ENCODE measurements at places on chromosomes 7 and 10.
A peak's percentile ranks its signal among the peaks of the same experiment; 100 is the strongest.

DNA sequence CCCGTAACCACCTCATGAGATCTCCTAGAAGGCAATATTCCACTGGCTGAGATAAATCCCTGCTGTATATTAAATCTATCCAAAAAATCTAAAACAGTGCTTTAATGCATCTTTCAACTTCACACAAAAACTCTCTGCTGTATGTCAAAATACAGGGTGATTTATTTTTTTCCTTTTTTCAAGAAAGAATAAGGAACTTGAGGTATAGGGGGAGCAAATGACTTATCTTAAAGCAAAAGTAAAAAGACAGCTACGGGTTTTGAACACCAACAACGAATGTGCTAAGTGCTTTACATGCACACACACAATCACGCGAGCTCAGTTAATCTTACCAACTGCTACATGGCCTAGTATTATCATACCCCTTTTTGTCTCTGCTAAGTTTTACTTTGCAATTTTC lies 168.9 kb upstream of the PHF14 start:
- DNase-seq, result no peak

GRCh38 chr7:98341106-98341505 lies 59.6 kb downstream of the BRI3 start:
- DNase-seq, result no peak

- no peak for DNase-seq
These were observed at the start of gene MEST for GRCh38 chr7:130491841-130492522. TSS of gene MEST (plus strand) at chr7:130492085. CDS start at chr7:130492314, 229 bp downstream.

GRCh38 chr7:101933028-101933427 lies 115.6 kb downstream of the CUX1 start:
- no peak for DNase-seq

DNA sequence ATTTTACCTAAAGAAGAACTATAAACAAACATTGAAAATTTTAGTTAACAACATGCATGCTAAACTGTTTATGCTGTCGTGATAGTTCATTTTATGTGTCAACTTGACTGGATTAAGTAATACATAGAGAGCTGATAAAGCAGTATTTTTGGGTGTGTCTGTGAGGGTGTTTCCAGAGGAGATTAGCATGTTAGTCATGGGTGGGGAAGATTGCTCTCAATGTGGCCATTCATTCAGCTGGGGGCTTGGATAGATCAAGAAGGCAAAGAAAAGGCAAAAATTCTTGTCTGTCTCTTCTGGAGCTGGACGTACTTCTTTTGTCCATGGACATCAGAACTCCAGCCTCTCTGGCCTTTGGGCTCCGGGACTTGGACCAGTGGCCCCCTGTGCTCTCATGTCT lies 172.9 kb upstream of the SEMA3E start:
- DNase-seq, result no peak

GRCh38 chr10:59825932-59826331 lies 72.7 kb upstream of the MRLN start:
- DNase-seq, result no peak

GRCh38 chr10:70672165-70673042 lies at the start of gene ADAMTS14:
TSS of gene ADAMTS14 (plus strand) at chr10:70672506. CDS start at chr10:70672803, 297 bp downstream.
- peak; percentile 15 for DNase-seq

GRCh38 chr7:148266795-148267194 lies 323.8 kb upstream of the C7orf33 start:
- DNase-seq, result no peak

GRCh38 chr10:116704926-116705325 lies 37.4 kb downstream of the HSPA12A start:
- no peak for DNase-seq

DNA sequence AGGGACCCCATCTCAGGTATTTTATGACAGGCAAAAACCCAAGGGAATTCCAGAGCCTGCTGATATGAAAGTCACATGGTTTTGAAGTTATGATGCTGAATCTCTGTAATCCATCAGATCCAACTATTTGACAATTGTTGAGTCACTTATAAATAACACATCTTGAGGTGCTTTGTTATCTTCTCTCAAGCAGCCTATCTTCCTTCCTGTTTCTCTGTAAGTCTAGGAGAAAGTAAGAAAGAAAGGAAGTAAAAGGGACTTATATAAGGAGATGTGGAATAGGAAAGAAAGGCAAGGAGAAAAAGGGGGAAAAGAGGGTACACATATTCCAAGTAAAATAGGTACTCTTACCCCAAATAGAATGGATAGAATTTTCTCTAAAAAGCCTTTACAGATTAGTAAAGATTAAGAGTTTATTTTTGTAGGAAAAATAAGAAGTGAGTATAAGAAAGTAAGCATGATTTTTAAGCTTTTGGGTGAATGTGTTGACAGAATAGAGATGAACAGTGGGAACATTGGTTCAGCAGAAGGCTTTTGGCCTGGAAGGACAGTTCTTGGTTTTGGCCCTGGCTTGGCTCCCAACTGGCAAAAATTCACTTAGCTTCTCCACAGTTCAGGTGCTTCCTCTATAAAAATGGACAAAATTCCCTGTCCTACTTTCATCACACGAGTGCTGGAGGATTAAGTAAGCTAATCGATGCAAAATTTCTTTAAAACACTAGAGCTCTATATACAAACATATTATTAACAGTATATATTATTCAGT lies 39.6 kb upstream of the ANK3 start:
- DNase-seq, result no peak

DNA sequence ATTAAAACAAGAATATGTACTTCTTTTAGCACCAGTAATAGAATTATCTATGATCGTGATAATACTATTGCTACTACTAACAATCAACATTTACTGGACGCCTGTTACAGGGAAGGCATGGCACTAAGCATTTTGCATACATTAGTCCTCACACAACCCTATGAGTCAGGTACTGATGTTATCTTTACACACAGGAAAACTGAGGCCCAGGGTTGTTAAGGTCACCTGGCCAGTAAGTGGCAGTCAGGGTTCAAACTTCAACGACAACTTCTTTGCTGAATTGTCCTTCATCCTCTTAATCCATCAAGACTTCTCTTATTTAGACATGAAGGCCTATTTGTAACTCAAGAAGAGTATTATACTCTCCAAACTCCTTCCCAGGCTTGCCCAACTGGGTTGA lies 41.9 kb upstream of the ACSL5 start:
- no peak for DNase-seq

DNA sequence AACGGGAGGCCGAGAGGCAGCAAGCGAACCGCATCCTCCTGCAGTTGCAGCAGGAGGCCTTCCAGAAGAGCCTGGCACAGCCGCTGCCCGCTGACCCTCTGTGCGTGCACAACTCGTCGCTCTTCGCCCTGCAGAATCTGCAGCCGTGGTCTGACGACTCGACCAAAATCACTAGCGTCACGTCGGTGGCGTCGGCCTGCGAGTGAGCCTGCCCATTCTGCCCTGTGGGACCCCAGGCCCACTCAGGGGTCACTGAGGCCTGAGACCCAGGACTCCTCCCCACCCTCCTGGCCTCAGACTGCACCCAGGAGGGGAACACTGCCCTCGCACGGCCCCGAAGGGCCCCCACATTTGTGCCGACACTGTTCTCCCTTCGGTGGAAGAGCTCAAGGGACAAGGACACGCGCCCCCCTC lies 5.6 kb downstream of the TLX1 start:
- no peak for DNase-seq

DNA sequence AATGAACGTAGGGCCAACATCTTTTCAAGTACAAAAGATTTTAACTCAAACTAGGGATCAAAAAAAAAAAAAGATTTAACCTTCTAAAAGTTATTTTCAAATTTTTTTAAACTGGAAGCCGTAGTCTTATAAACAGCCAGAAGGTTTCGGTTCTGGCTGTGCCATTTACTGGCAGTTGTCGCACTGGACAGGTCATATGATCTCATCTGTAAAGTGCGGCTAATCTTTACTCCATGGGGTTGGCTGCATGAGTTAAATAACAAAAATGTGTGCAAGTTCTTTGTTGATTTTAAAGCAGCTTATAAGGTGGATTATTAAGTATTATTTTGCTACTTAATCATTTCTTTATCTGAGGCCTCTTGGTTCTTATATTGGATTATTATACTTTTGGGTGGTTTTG lies 36.6 kb downstream of the TRUB1 start:
- no peak for DNase-seq

- DNase-seq, result no peak
These were observed 24.7 kb downstream of the PDGFA start for GRCh38 chr7:494906-495305.

GRCh38 chr10:113959383-113959760 lies 84.3 kb upstream of the ADRB1 start:
- DNase-seq, result no peak

DNA sequence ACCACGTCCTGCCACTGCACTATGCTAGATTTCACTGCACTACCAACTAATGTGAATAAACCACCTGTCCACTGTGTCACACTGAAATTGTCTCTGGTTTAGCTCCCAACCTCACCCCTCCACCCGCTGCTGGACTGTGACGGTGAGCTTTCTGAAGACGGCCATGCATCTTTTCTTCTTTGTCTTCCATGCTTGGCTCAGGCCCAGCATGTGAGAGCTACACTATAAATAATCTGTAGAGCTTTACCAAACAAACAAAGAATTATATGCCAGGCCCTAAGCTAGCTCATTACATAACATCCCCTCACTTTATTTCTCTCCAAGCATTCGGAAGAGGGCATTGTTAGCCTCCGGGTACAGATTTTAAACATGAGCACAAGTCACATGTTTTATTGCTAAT lies 633.2 kb downstream of the TNS3 start:
- DNase-seq, result no peak

DNA sequence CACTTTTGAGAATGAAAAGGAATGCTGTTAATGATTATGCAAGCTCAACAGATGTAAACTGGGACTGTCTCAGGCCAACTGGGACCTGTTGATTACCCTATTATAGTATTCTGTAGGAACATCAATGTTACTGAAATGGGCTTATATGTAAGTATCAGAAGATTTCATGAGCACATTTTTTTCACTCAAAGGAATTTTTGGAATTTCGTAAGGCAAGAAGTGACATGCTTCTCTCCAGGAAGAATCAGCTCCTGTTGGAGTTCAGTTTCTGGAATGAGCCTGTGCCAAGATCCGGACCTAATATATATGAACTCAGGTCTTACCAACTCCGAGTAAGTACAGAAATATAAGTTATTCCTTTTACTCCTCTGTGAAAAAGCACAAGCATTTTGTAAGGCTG lies 19.2 kb downstream of the NIPSNAP2 start:
- no peak for DNase-seq

DNA sequence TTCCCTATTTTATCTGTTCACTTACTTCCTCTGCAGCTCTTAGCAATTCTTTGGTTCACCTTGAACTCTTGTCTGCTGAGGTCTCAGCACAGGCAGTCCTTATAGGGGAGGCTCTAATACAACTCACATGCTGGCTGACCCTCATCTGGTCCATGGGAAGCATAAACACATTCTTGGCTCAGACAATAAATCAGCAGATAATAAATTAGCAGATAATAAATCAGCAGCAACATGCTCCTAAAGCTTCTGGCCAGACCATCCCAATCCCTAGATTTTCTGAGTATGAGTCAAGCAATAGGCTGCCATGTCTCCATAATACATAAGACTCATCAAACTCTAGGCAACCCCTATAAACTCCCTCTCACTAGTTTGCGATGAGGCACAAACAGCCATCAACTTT lies 208.6 kb upstream of the STEAP4 start:
- no peak for DNase-seq

DNA sequence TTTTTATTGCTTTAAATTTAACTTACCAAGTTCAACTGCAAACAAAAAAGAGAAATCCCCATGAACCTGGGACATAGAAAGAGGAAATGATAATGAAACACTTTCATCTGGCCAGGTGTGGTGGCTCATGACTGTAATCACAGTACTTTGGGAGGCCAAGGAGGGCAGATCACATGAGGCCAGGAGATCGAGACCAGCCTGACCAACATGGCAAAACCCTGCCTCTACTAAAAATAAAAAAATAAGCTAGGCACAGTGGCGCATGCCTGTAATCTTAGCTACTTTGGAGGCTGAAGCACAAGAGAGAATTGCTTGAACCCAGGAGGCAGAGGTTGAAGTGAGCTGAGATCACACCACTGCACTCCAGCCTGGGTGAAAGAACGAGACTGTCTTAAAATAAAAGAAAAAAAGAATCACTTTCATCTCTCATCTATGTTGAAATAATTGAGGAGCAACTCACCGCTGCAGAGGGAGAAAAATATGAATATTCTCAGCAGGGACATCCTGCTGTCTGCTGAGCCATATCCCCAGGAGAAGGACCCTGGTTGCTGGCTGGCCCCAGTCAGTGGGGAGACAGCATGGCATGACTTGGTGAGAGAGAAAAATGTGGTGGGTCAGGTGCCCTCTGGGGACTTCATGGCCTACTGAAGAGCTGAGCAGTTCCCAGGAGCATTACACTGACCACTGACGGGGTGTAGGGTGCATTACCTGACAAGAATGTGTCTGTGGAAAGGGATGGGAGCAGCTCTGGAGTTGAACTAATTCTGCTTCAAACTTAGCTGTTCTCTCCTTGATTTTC lies 22.8 kb upstream of the TARP start:
- no peak for DNase-seq

- DNase-seq, result peak; percentile 24
These were observed 967 bp upstream of the GLI3 start for GRCh38 chr7:42237811-42238541.

DNA sequence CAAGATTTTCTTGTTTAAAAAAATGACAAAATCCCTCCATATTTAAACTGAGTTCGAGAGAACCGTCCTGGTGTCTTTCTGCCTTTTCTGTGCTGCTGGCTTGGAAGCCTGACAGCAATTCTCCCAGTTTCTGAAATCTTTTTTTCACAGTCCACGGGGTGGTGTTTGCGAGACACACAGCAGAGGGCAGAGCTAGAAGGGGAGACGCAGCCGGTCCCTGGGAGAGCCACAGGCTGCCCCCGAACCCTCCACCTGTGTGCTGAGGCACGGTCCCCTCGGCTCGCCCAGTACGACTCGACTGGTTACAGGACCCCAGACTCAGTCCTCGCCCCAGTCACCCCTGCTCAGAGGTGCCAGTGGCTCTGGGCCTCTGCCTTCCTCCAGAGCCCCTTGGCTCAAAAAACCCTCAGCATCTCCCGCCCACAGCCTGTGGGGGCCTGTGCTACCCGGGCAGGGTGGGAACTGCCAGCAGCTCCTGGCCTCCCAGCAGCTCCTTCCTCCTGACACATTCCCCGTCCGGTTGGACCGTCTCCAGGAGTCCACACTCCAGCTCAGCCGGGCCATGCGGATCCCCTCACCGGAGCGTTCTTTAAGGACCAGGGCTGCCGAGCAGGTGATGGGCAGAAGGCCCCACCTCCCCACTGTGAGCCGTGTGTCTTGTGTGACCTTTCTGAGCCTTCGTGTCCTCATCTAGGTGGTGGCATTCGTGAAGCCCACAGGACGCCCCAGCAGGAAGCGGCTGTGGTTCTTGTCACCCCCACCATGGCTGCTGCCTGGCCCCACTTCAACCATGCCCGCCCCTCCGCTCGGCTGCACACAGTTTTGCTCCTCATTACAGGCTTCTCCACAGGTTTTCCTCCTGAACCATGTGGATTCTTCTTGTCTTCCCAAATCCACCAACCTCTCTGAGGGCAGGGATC lies 52.3 kb upstream of the EN2 start:
- DNase-seq, result no peak
